ENCODE measurements at places on chromosomes 1 and 21.

DNA sequence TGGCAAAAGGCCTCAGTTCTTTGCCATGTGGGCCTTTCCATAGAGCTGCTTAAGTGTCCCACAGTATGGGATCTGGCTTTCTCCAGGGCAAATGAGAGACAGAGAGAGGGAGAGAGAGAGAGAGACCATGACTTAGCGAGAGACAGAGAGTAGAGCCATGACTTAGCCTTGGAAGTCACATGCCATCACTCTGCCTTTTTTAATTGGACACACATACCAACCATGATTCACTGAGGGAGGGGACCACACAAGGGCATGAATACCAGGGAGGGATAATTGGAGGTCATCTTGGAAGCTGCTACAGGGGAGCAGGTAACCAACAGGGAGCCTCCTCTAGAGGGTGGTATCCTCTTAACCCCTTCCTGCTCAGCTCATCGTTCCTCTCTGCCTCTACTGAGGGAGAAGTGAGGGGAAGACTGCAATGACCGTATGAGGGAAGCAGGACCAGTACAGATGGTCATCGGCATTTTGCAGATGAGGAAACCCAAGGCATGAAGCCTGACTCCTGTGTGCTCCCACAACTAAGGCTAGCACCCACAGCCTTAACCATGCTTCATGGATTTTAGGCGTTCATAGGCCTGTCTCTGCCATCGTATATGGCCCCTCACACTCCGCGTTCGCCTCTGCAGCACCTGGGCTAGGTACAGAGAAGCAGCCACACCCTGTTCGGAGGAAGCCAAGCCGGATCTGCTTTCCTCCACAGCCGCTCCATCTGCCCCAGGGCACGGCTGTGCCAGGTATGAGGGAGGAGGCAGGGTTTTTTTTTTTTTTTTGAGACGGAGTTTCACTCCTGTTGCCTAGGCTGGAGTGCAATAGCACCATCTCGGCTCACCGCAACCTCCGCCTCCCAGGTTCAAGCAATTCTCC lies 38.6 kb downstream of the MEF2D start:
- DNase-seq = no peak

DNA sequence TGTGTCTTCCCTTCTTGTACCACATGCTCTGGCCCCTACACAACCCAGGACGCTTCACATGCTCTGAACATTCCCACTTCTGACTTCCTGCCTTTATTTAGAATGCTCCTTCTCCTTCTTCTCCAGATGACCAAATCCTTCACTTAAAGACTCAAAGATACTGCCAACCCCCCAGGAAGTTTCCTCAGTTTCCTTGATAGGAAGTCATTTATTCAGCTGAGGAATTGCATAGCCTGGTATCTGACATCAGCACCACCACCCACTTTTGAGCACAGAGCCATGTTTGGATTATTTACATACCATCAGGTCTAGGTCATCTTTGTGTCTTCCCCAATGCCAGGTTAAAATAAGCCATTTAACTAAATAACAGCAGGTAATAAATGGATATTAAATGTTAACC lies 42.4 kb downstream of the GFI1 start:
- DNase-seq = no peak

GRCh38 chr1:60153961-60154360 lies 80.4 kb upstream of the C1orf87 start:
- DNase-seq = no peak

DNA sequence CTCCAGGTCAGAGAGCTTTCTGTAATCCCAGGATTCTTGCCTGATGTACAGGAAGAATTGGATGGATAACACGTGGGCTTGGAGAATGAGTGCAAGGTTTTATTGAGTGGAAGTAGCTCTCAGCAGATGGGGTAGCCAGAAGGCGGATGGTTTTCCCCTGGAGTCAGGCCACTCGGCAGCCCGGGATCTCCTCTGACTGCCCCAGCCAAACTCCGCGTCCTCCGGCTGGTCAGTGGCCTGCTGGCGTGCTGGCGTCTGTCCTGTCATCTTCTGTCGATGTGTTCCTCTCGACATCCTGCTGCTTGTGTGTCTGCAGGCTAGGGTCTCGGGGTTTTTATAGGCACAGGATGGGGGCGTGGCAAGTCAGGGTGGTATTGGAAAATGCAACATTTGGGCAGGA lies 27.4 kb upstream of the GJA9 start:
- no peak for DNase-seq

- DNase-seq = no peak
Measured at GRCh38 chr1:4044967-4045366, 144.9 kb upstream of the C1orf174 start.

DNA sequence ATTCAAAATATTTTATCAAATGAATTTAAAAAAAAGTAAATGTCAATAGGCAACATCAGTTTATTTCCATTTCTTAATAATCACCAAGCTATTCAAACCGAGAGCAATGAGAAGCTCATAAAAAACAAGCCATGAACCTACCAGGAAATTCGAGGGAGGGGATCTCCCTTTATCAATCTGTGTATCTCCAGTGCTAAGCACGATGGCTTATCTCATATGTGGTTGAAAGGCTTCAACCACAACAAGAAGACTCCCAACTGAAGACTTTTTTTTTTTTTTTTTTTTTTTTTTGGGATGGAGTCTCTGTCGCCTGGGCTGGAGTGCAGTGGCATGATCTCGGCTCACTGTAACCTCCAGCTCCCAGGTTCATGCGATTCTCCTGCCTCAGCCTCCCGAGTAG lies 833.3 kb downstream of the USP25 start:
- no peak for DNase-seq

DNA sequence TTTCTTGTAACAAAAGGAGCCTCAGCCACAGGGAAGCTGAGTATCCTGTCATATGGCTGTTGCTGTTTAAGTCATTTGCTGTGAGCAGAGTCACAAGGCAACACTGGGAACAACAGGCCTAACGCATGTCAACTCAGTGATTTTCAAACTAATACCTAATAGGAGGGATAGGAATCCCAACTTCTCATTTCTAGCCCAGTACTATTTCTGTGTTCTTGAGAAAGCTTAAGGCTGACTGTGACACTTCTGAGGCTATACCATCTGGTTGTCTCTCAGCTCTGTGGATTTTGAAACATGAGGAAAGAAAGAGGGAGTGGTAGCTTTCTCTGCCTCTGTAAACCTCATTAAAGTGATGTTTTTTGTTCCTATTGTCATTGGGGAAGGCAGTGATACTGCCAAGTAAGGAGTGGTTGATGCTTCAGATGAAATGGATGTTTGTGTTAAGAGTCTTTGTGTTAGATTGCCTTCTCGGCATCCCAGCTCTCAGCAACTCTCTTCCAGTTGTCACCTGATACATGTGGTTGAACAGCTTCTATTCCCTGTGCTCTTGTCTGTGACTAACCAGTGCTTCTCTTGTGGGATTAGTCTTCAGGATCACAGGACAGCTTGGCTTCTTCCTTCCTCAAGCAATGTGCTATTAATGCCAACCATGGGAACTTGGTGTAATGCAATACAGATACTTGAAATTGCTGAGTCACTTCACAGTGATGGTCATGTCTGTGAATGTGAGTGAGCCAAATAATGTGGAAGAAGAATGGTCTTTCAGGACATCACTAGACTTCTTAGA lies 166.8 kb upstream of the IVNS1ABP start:
- no peak for DNase-seq

GRCh38 chr1:221487781-221488524 lies 253.9 kb downstream of the DUSP10 start:
- no peak for DNase-seq

DNA sequence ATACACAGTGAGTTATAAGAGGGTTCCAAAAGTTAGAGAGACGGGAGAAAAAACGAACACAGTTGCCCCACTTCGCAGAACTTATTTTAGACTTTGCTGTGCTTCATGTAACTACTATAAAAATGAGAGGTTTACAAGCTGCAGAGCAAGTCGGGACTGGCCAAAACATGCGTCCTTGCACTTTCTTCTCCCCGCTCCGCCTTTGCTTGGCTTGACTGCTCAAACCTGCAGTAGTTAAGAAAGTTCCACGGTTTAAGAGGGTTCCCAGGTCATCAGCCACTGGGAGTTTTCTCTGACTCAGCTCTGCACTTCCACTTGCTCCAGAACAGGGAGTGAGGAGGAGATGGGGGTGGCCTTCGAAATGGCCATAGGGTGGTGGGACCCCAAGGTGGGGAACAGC lies 36.2 kb downstream of the CLIC6 start:
- DNase-seq = no peak

DNA sequence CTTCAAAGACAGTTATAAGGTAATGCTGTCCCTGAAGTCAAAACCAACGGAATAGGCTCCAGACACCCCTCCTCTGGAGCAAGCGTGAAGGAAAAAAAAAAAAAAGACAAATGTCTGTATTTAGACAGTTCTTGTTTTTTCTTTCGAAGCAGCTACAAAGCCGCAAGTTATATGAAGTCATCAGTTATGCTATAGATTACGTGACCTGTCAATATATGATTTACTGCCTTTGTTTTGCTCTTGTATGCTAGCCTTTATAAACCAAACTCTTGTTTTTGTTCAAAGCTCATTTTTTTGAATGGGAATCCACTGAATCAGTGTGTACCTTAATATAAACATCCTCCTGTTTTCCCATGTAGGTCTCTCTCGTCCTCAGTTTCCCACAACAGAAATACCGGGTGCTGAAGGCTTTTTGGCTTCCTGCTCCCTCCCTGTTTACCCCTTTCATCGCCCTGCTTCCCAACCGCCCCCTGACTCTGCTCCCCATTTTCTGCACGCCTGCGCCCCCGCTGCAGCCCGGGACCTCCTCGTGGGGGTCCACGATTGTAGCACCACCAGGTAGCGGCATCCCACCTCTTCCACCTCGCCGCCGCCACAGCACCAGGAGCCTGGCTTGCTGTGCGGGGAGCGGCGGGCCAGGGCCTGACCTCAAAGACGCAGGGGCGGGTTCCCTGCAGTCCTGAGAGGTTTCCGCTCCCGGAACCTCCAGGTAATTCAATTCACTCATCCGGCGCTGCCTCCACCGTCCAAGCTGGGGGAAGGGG lies 5.2 kb upstream of the ZNF678 start:
- no peak for DNase-seq

GRCh38 chr21:36909901-36910561 lies 56.4 kb downstream of the HLCS start:
- DNase-seq = no peak

DNA sequence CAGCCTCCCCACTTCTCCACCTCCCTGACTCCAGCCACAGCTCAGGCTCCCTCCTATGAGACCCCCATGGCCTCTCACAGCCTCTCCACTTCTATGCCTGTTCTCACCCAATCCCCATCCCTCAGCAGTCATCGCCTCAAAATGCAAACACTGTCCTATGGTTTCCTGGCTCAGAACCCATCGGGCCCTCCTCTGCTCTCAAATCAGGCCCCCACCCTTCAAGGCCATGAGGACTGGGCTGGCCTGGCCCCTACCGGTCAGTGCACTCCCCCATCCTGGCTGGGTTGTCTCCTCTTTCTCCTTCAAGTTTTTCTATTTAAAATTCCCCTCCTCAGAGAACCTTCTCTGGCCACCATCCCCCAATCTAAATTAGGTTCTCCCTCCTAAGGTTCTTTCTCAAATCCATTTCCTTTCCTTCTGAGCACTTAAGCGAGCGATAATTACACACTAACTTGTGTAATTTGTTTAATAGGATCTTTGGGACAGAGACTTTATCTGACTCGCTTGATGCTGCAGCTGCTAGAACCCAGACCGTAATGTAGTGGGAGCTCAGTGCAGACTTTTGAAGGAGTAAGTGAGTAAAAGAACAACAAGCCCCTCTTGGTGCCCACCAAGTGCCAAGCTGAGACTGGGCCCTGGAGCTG lies 347.2 kb downstream of the MATN1 start:
- no peak for DNase-seq

DNA sequence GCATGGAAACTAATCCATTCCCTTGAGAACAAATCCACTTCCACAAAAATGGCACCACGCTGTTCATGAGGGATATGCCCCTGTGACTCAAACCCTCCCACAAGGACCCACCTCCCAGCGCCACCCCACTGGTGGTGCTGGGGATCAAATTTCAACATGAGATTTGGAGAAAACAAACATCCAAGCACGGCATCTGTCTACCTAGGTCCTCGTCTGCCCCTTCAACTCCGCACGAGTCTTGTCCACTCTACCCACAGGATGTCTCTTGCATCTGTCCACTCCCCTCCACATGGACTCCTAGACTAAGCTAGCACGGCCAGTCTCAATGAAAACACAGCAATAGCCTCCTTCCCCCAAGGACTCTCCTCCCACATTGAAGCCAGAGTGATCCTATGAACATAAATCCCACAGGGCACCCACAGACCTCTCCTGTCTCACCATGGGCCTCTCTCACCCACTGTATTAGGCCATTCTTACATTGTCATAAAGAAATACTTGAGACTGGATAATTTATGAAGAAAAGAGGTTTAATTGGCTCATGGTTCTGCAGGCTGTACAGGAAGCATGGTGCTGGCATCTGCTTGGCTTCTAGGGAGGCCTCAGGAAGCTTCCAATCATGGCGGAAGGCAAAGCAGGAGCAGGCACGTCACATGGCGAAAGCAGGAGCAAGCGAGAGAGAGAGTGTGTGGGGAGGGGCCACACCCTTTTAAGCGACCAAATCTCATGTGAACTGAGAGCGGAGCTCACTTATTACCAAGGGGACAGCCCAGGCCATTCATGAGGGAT lies 101.4 kb downstream of the TOMM20 start:
- no peak for DNase-seq

DNA sequence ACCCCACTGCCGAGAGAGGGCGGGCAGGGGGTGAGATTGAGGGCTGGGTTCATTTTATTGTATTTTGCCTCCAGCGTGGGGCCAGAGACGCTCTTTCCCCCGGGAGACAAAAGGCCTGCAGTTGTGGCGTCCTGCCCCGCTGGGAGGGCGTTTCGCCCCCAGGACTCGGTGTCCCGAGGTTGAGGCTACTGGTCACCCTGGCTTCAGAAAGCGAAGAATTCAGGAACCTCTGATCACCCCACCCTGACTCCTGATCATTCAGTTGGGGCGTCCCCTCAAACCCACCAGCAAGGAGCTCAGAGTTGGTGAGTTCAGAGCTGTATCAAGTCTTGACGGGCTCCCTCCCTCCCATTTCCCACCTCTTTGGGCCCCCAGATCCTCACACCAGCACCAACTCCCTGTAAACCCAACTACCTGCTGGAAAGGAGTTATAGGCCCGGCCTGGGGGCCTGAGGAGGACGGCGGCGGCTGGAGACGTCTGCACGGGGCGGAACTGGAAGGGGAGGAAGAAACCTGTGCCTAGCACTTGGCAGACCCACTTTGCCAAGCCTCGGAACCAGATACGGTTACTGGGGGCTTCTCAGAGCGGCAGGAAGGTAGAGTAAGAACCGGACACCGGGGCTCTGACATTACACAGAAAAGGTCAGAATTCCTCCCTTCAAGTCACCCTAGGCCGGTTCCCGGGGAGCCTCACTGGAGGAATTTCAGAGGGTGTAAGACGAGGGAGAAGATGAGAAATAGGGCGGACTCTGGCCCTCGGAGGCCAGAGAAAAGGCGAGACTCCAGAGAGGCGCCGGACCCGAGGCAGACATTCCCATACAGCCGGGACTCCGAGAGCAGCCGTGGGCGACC lies 761 bp upstream of the PAX7 start:
- no peak for DNase-seq

- DNase-seq = no peak
Measured at GRCh38 chr1:14658642-14659041, 60.2 kb downstream of the KAZN start.

GRCh38 chr1:36829066-36829465 lies 205.2 kb downstream of the GRIK3 start:
- DNase-seq = no peak

Data from activated T-helper 1 cell treated with anti-CD3 and anti-CD28 coated beads, Interleukin-2, amount 50 U/mL, for 16 hours (primary cell).